ENCODE measurements at places on chromosomes 6 and 20.

- no peak for DNase-seq
Observed at GRCh38 chr6:154683756-154684523, 49.3 kb upstream of the SCAF8 start.

DNA sequence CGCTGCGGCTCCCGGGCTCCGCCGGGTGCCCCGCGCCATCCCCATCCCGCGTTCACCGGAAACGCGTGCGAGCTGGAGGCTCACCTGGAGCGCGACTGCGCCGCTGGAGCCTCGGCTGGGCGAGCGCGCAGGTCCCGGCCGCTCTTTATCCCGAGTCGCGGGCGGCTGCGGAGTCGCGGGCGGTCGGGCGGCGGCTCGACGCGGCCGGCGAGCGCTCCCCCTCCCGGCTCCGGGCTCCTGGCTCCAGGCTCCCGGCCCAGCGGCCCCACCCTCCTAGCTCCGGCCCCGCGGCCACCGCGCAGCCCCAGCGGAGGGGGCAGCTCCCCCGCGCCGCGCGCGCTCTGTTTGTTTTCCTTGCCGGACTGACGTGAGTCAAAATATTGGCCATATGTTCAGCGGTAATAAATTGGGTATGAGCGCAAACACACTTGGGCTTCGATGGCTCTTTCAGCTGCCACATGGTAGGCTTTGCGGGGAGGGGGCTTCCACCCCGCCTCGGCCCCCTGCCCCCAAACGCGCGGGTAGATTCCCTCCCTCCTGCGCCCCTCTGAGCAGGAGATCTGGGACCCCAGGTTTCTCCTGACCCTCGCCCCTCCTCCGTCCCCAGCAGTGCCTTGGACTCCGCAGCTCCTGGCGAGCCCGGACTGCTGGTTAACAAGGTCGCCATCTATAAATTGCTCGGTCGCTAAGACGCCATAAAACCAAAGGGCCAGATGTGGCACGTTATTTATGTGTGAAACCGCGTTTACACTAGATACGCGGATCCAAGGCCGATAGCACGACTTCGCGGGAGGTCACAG, 8.8 kb upstream of the NKX2-2 start:
- no peak for DNase-seq

DNA sequence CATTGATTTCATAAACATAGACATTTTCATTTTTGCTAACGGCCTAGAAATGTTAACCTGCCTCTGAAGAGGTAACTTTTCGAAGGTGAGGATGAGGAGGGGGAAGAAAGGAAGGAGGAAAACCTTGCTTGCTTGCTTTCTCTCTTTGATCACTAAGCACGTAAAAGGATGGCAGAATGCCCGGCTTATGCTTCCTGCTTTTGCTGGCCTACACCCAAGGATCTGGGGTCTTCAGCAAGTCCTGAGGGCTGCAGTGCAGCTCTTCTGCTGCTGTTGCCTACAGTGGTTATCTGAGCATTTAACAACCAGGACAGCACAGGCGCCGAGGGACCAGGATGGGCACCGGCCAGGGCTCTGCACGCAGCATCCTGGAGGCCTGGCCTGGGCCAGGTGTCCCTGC, 150.8 kb upstream of the TAB2 start:
- no peak for DNase-seq

DNA sequence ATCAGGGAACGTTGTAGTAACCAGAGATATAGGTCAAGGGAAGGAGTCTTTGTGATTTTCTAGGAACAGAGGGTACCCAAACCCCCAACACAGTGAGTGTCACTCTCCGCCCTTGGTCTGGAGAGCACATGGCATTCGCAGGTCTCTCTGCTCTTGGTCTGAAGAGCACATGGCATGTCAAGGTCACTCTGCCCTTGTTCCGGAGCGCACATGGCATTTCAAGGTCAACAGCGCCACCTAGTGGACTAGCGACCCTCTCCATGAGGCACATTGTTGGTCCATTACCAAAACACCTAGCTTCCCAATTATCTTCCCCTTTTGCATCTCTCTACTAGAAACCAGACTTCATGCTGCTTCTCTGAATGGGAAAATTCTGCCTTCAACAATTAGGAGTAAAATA, 260.0 kb downstream of the C6orf118 start:
- DNase-seq, result no peak

DNA sequence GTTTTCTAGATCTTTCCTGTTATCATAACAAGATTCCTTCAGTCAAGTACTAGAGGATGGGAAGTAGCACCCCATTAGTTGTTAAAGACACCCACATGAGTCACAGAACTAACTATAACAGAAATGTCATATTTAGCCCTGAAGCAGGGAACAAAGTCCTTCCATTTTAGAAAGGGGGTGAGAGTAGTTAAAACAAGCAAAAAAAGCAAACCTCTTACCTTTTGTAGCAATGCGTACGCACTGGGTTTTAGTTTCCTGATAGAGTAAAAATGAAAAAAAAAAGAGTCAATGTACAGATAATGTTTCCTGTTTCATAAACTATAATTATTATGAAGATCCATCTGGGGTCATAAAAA, 163.7 kb upstream of the THEMIS start:
- DNase-seq, result no peak

DNA sequence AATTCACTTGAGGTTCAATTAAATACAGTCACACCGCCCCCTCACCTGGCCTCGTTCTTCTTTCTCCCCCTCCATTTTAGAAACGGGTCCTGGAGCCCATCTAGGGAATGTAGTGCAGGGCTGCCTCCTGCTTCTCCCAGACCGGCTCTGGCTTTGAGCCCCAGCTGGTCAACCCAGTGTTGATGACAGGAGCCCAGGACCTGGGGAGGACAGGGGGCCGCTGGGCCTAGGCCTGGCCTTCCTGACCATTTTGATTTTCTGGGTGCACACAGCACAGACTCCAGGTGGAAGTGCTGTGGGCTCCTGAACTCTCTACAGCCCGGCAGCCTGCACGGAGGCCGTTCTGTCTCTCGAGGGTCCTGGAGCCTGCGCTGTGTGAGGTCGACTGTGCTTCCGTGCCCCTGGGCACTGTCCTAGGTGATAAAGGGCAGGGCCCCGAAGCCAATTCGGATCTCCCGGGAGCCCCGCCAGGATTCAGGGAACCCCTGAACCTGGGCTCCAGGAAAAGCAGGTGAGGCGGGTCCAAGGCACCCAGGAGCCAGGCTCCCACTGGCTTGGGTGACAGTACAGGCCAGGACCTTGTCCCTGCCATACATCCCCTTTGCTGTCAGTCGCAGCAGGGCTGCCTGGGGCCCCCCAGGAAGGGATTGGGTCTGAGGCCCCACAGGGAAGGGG, 23.3 kb downstream of the NPEPL1 start:
- peak; percentile 7 for DNase-seq
